Activated naive CD8-positive, alpha-beta T cell treated with anti-CD3 and anti-CD28 coated beads for 36 hours (primary cell): ENCODE measurements at places on chromosomes 1 and 21. TPM values are rescaled to one million over a fixed set of nuclear protein-coding genes. Genes with fewer than 3 reads are reported as not detected.

Gene CDCA8
- total RNA-seq: 60.7 TPM

GRCh38 chr21:45838634-45839033 lies 142.9 kb upstream of the COL6A1 start:
- H3K4me3 ChIP-seq: no peak overlapping the region
- no peak for DNase-seq
- no peaks in the 10 kb centered on the region for H3K27me3 ChIP-seq
- H3K36me3 ChIP-seq: no peaks in the 10 kb centered on the region
- no peak overlapping the region for H3K27ac ChIP-seq

DNA sequence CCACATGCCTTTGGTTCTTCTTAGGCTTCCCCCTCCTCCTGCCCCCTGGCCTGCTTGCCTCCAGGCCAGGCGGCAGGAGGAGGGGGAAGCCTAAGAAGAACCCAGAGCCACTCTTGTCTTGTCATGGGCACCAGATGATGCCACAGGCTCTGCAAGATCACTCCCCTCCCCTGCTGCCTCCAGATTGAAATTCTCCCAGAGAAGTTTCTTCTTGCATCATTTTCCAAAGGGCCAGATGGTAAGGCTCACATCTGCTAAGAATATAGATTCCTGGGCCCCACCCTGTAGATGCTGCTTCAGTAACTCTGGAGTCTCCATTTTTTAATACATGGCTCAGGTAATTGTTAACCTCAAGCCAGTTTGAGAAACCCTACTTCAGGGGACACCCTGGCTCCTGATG lies 60.8 kb downstream of the FAM163A start:
- no peaks in the 10 kb centered on the region for H3K4me1 ChIP-seq
- no peak for DNase-seq
- no peaks in the 10 kb centered on the region for H3K27me3 ChIP-seq
- H3K27ac ChIP-seq: no peak overlapping the region
- H3K4me3 ChIP-seq: no peak overlapping the region

DNA sequence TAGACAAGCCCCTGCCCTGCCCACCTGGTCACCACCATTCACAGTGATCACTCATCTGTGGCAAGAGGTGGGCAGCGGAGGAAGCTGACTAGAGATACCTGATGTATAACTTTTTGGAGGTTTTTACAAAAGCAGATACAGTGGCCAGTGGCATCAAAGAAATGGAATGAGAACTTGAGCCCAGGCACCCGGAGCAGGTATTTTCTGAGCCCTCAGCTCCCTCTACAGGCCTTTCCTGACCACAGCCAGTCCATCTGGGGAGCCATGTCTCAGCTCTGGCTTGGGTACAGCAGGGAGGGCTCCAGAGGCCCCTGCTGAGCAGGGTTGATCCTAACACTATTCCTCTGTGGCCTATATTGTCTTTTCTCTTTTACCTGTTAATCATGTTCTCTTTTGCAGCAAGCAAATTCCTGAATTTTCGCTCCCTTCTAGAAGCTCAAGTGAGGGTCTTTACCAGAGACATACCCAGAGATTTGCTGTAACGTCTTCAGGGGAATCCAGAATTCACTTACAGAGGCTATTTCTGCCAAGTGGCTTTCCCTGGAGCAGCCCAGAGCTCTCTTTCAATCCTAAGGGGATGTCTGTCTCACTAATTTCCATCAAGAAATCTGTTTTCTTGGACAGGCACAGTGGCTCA lies 27.3 kb downstream of the GPR157 start:
- H3K27ac ChIP-seq: no peak overlapping the region
- H3K4me1 ChIP-seq: no peaks in the 10 kb centered on the region
- DNase-seq: peak; percentile 17
- no peaks in the 10 kb centered on the region for H3K36me3 ChIP-seq

GRCh38 chr1:180116964-180117763 lies 37.5 kb upstream of the QSOX1 start:
- H3K27me3 ChIP-seq: no peaks in the 10 kb centered on the region
- no peaks in the 10 kb centered on the region for H3K4me1 ChIP-seq
- H3K4me3 ChIP-seq: no peak overlapping the region
- H3K27ac ChIP-seq: no peak overlapping the region
- DNase-seq: no peak
